ENCODE measurements at places on chromosomes 16 and 17. TPM values are rescaled to one million over a fixed set of nuclear protein-coding genes. Genes with fewer than 3 reads are reported as not detected.

Gene OTOP3
- total RNA-seq, result not detected

Gene GRIN2A
- 0.32 TPM for total RNA-seq

Gene AIPL1
- total RNA-seq, result not detected

Gene NPIPA3
- total RNA-seq, result 0.47 TPM

Gene SALL1
- total RNA-seq, result 0.16 TPM

Gene WNT9B
- total RNA-seq, result not detected

Gene TBX21
- not detected for total RNA-seq

Gene PPP1R27
- not detected for total RNA-seq

Measured in bronchial smooth muscle cell (primary cell).